Kidney epithelial cell (primary cell): ENCODE measurements at places on chromosomes 4 and X. TPM values are rescaled to one million over a fixed set of nuclear protein-coding genes. Genes with fewer than 3 reads are reported as not detected.
A peak's percentile ranks its signal among the peaks of the same experiment; 100 is the strongest.

The XAGE2 gene
- not detected in 2 replicates for total RNA-seq

The AMOT gene
- 36.5 and 39.6 TPM in 2 replicates for total RNA-seq

The CYSLTR1 gene
- total RNA-seq: not detected in 2 replicates

- DNase-seq: no peak
These were observed 197.8 kb downstream of the RASL11B start for GRCh38 chr4:53059871-53060270.

The PGRMC2 gene
- total RNA-seq: 29.6 and 37.3 TPM in 2 replicates

The AMTN gene
- 0.21 TPM in 1 of 2 replicates, not detected in the other for total RNA-seq

GRCh38 chr4:24574236-24574635, 10.1 kb downstream of the DHX15 start:
- DNase-seq: no peak

- no peak for DNase-seq
These were observed 328.6 kb upstream of the F9 start for GRCh38 chrX:139201924-139202323.

- no peak for DNase-seq
These were observed 77.0 kb downstream of the PAPSS1 start for GRCh38 chr4:107643021-107643420.

DNA sequence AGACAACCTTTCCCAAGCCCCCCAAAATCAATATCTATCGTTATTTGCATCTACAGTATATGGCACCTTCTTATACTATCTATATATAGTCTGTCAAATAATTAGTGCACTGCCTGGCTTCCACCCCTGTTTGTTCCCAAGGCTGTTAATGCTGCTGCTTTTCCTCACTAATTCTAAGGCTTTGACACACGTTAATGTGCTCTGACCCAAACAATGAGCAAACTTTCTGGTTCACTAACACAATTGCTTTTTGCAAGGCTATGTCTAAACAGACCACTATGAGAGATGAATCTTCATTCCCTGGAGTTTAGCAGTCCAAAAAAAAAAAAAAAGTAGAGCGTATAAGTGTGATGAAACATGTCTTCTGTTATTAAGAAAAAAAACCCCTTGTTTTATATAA, 360.9 kb upstream of the AGA start:
- DNase-seq: no peak

DNA sequence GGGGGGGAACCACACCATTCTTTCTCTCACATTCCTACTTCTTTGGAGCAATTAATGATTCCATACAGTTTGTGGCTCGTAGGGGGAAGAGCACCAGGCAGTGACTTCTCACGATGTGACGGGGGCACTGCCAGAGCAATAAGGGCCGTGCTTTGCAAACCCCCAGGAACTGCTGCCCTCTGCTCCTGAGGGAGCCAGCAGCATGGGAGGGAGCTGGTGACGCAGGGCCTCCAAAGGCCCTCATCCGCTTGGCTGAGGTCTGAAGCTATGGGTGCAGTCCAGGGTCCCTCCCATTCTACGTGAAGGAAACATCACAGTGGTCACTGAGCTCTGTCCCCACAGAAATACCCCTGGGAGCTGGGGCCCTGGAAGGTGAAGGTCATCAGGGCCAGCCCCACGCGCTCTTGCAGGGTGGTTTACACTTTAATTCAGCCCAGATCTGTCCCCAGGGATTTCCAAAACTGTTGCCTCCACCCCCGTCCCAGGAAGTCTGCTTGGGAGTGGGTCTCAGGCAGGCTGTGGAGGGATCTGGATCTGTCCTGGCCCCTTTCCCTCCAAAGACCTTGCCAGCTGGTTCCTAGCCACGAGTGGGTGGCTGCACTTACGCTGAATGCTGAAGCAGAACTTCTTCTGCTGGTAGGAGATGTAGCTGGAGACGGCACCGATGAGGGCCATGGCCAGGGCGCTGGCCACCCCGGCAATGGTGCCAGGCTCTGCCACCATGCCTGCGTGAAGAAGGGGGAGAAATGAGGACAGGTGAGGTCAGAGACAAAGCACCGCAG, 82.6 kb downstream of the MTMR1 start:
- no peak for DNase-seq

The ELK1 gene
- 36.0 and 39.5 TPM in 2 replicates for total RNA-seq

- DNase-seq: no peak
These were observed 14.9 kb upstream of the PIM2 start for GRCh38 chrX:48933757-48934156.

The PAGE5 gene
- not detected in 2 replicates for total RNA-seq

- no peak for DNase-seq
These were observed 39.0 kb downstream of the F11 start for GRCh38 chr4:186304866-186305505.

DNA sequence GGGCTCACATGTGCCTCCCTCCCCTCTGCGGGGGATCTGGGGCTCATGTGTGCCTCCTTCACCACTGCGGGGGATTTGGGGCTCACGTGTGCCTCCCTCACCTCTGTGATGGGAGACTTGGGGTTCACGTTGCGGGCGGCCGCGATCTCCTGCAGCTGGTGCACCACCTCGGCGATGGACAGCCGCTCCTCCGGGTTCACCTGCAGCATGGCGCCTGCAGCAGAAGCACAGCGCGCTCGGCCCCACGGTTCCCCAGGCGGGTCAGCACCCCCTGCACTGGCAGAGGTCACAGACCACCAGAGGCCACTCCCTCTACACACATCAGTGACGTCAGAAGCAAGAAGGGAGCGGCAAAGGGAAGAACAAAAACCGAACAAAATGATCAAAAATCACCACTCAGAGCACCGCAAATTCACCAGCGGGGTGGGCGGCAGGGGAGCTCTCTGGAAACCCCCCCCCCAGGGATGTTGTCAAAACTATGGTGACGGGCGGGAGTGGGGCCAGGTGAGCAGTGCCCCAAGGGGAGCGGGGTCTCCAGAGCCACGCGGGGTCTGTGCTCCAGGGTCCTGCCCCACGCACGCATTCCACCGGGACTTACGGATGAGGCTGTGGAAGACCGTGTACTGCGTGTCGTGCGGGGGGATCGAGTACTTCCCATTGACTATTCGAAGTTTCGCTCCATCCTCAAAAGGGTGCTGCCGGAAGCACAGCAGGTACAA, 38.7 kb downstream of the GAK start:
- DNase-seq: no peak

The ANOS1 gene
- 7.0 and 9.0 TPM in 2 replicates for total RNA-seq

DNA sequence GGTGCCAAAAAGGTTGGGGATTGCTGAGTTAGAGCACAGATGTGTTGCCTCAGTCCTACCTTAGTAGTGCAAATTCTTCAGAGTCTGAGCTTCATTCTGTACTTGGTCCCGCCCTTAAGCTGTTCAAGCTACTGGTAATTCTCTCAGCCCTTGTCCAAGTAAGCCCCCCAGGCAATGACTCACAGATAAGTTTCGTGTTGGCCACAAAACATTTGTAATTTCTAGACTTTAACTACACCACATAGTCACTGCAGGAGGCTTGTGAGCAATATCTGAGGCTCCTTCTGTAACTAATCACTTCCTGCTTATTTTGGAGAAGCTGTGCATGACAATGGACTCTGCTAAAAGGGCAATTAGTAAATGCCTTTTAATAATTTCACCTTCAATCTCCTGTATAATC, 1420.5 kb downstream of the PCDH7 start:
- peak; percentile 83 for DNase-seq

GRCh38 chrX:19627081-19627480, 111.8 kb upstream of the MAP3K15 start:
- DNase-seq: no peak

DNA sequence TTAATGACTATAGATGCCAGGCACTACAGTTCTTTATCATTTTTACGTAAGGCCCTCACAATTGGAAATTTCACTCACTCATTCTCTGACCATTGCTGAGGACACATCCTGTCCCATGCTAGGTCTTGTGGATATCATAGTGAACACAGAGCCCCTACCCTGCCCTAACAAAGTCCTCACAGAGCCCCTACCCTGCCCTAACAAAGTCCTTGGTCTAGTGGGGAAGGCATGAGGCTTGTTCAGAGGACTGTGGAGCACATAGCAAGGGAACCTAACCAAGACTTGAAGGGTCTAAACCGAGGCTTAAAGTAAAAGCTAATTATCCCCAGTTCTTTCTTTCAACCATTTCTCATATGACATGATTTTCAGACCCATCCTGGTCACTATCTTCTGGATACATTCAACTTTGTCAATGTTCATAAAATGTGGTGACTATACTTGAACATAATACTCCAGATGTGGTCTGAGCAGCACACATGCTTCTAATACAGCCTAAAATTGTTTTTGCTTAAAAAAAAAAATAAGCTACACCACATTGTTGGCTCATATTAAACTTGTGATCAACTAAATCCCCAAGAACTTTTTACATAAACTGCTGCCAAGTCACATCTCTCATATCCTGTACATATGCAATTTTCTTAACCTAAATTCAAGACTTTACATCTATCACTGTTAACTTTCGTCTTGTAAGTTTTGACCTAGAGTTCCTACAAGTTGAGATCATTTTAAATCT, 77.0 kb downstream of the GPC3 start:
- no peak for DNase-seq

DNA sequence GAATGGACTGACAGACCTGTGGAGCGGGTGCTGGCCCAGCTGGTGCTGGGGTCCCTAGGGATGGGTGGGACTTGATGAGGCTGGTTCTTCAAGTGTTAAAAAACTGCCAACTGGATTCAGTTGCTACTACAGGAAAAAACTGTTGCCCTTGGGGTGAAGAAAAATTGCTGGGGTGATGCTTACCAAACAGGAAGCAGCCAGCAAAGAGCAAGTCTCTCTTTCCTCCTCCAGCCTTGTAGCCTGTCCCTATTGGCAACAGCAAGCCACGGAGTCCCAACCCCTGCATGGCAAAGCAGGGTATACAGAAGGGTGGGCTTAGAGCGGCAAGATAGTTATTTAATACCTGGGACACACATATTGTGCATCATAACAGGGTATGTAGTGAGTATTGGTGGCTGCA, 60.1 kb upstream of the ATP8A1 start:
- DNase-seq: no peak

GRCh38 chr4:37889849-37890800, 759 bp upstream of the TBC1D1 start:
- DNase-seq: no peak

The RGN gene
- total RNA-seq: 1.8 and 4.4 TPM in 2 replicates

- peak; percentile 41 for DNase-seq
These were observed 93.1 kb upstream of the ESX1 start for GRCh38 chrX:104347860-104348259.

GRCh38 chrX:10156199-10157031, at the start of gene CLCN4:
Gene CLCN4, plus strand, starts transcription at chrX:10156975. Its CDS starts 28,058 bp downstream, at chrX:10185033.
- DNase-seq: no peak

GRCh38 chr4:35541146-35541887, 703.0 kb downstream of the ARAP2 start:
- no peak for DNase-seq

GRCh38 chr4:177605252-177605651, 163.0 kb upstream of the AGA start:
- no peak for DNase-seq

DNA sequence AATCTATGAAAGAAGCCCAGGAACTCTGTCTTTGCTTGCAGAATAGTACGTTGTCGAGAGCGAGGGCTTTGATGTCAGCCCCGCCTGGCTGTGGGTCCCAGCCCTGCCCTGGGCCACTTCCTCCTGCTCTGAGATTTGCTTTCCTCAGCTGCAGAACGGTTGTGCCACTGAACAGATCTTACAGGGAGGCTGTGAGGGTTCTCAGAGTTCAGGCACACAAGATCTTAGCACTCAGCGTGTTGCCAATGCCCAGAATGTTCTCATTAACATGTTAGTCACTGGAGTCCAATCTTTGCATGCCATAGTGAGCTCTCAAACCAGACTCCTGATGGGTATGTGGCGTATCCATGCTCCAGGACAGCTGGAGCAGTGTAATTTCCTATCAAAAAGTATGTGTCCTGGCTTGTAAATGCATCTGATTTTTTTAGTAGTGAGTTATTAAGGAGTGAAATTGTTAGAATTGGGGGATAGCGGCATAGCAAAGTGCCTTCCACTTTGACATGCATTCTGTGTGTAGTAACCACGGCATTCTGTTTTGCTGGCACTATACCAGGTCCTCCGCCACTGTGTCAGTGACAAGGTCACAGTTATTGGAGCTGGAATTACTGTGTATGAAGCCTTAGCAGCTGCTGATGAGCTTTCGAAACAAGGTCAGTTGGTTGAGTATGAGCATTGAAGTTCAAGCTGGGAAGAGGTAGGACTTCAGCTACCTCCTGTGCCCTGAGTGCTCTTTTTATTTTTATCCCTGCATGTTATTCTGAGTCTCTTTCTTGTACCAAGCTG, 31.6 kb downstream of the TKTL1 start:
- DNase-seq: no peak

GRCh38 chr4:113969709-113970334, 9.6 kb downstream of the ARSJ start:
- DNase-seq: no peak

GRCh38 chr4:2702361-2702760, 53.8 kb downstream of the TNIP2 start:
- DNase-seq: no peak

- no peak for DNase-seq
These were observed 814 bp upstream of the RBM47 start for GRCh38 chr4:40630335-40631021.

DNA sequence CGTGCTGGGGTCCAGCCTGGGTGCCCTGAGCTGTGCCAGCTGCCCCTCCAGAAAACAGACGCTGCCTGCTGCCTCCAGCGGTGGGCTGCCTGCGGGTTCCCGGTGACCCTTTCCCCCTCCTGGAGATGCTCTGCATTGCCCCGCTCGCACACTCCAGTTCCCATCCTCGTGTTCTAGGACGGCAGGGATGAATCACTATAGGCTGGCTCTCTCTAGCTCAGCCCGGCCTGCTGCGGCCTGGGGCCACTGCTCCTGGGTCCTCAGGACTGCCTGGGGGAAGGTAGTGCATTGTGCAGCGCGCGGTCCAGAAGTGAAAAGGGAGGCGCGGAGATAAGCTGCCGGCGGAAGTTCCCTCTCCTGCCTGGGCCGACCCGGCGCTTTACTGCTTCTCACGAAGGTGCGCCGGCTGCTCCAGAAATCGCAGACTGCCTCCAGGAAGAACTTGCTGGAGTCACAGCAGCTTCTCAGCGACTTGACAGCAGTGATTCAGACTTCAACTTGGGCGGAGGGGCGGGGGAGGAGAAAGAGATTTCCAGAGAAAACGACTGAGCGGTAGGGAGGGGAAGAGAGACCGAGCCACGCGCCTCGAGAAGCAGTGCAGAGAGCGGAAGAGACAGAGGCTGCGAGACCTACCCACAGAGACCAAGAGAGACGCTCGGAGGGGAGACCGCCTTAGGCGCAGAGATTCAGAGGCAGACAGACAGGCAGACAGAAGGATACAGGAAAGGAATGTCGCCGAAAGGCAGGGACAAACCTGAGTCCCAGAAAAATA, 6.7 kb upstream of the MSX1 start:
- peak; percentile 29 for DNase-seq

- DNase-seq: no peak
These were observed 57.0 kb upstream of the SLC25A4 start for GRCh38 chr4:185086053-185086452.

GRCh38 chrX:132677233-132677716, 188.4 kb upstream of the MBNL3 start:
- no peak for DNase-seq

- DNase-seq: no peak
These were observed 9.7 kb upstream of the UFSP2 start for GRCh38 chr4:185435466-185435865.

The ADH4 gene
- total RNA-seq: not detected in 2 replicates

The RHOXF1 gene
- not detected in 2 replicates for total RNA-seq

The MAGEC2 gene
- total RNA-seq: not detected in 2 replicates

GRCh38 chr4:78885598-78885997, 53.6 kb downstream of the PAQR3 start:
- no peak for DNase-seq

GRCh38 chr4:124372916-124373315, 339.6 kb downstream of the ANKRD50 start:
- no peak for DNase-seq
